ENCODE measurements at places on chromosomes 7 and 10.

DNA sequence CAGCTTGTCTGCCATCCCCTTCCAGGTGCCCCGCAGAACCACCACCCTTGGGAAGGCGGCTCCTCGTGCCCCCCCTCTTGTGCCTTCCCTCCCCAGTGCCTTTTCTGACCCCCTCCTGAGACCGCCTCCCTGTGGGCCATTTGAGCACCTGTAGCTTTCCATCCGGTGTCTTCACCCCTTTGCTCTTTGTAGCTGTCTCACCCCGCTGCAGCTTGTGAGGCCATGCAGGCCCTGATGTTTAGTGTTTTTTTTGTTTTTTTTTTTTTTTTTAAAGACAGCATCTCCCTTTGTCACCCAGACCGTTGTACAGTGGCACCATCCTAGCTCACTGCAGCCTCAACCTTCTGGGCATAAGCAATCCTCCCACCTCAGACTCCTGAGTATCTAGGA lies 52.5 kb downstream of the CUX1 start:
- DNase-seq, result no peak

GRCh38 chr7:157434231-157434630 lies 97.4 kb downstream of the DNAJB6 start:
- DNase-seq, result no peak

GRCh38 chr7:106781007-106781406 lies 84.1 kb upstream of the PIK3CG start:
- DNase-seq, result no peak

DNA sequence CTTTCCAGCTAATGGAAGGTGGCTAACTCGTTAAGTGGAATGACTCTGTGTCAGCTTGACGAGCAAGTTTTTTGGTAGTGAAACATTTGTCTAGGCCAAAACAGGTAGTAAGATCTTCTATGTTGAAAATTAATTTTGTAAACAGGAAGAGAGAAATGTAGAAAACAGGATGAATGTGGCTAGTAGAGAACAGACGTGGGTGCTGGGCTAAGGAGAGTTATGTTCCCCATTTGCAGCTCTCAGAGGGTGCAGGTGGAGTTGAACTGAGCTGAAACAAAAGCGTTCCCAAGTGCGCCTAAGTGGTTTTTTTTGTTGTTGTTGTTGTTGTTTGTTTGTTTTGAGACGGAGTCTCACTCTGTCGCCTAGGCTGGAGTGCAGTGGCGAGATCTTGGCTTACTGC lies 59.5 kb upstream of the SRPK2 start:
- DNase-seq, result no peak

GRCh38 chr7:128093614-128094570 lies 62.7 kb upstream of the LRRC4 start:
- DNase-seq, result no peak

DNA sequence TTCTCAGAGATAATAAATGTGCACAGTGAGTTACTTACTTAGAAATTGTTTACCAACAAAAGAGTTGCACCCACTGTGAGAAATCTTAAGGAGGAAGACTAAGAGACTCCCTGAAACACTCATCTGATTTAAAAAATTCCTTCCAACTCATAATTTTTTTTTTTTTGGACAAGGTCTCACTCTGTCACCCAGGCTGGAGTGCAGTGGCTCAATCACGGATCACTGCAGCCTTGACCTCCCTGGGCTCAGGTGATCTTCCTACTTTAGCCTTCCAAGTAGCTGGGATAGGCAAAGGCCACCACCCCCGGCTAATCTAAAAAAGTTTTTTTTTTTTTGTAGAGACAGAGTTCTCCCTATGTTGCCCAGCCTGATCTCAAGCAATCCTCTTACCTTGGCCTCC lies 36.0 kb downstream of the MALSU1 start:
- no peak for DNase-seq

- DNase-seq, result no peak
These were observed 29.6 kb upstream of the ABCB4 start for GRCh38 chr7:87505122-87505521.

DNA sequence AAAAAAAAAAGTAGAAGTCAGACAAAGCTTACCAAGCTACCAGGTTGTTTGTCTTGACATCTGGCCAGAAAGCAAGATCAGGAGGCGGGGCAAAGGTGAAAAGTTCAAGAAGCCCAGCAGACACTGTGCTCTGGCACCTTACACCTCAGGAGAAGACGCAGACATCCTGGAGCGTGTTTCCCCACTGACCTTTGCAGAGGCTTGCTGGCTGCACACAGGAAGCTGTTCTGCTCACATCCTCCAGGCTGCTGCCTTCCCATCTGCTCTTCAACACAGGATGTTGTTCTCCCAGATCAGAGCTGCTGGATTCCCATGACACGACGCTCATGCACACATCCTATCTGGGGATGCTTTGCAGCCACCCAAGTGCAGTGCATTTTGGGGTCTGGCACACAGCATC lies 174.4 kb upstream of the KIAA1217 start:
- DNase-seq, result no peak

GRCh38 chr10:23702977-23703414 lies 264.1 kb downstream of the OTUD1 start:
- peak; percentile 12 for DNase-seq

GRCh38 chr10:130617985-130618384 lies 481.8 kb downstream of the GLRX3 start:
- no peak for DNase-seq

- no peak for DNase-seq
These were observed 184.0 kb downstream of the GFRA1 start for GRCh38 chr10:116088985-116089384.
